ENCODE measurements at places on chromosomes 5 and 9.

GRCh38 chr5:52863715-52864290 lies 76.1 kb downstream of the ITGA1 start:
- DNase-seq = no peak
- H3K4me1 ChIP-seq = peaks cover 7% of the 10 kb centered on the region
- H3K4me3 ChIP-seq = no peak overlapping the region
- peaks cover 5% of the 10 kb centered on the region for H3K36me3 ChIP-seq

GRCh38 chr5:172417983-172418630 lies 36.2 kb downstream of the SH3PXD2B start:
- peak; percentile 98 for DNase-seq
- no peaks in the 10 kb centered on the region for H3K27me3 ChIP-seq
- no peak overlapping the region for H3K4me3 ChIP-seq
- no peaks in the 10 kb centered on the region for H3K36me3 ChIP-seq
- H3K4me1 ChIP-seq = peaks cover 14% of the 10 kb centered on the region
- peak overlapping the region; percentile 27 for H3K27ac ChIP-seq

- H3K27me3 ChIP-seq = no peaks in the 10 kb centered on the region
- no peaks in the 10 kb centered on the region for H3K36me3 ChIP-seq
- peaks cover 14% of the 10 kb centered on the region for H3K4me1 ChIP-seq
- no peak overlapping the region for H3K27ac ChIP-seq
Measured at GRCh38 chr5:176132471-176133288, 105.5 kb upstream of the SIMC1 start.

GRCh38 chr5:15233566-15233965 lies 266.4 kb upstream of the FBXL7 start:
- no peak overlapping the region for H3K4me3 ChIP-seq
- no peak for DNase-seq
- H3K36me3 ChIP-seq = no peaks in the 10 kb centered on the region
- H3K27ac ChIP-seq = no peak overlapping the region
- no peaks in the 10 kb centered on the region for H3K27me3 ChIP-seq
- no peaks in the 10 kb centered on the region for H3K4me1 ChIP-seq

- H3K36me3 ChIP-seq = no peaks in the 10 kb centered on the region
- H3K4me3 ChIP-seq = no peak overlapping the region
- no peak overlapping the region for H3K27ac ChIP-seq
- no peak for DNase-seq
- no peaks in the 10 kb centered on the region for H3K4me1 ChIP-seq
Measured at GRCh38 chr5:148780711-148781110, 45.7 kb upstream of the ADRB2 start.

DNA sequence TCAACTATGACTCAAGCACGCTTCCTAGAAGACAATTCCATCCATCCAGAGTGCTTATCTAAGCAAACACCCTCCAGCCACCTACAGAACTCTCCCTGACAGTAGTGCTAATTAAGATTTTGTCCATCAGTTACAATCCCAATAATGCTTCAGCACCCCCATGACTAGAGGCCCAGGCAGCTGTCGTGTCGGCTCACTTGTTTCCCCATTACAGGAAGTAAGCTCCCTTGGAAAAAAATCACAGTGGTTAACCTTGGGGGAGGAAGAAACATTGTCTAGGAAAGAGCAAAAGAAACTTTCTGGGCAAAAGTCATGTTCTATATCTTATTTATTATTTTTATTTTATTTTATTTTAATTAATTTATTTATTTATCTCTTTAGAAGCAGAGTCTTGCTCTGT lies 108.8 kb upstream of the LPAR1 start:
- H3K36me3 ChIP-seq = no peaks in the 10 kb centered on the region
- H3K27ac ChIP-seq = no peak overlapping the region
- no peaks in the 10 kb centered on the region for H3K27me3 ChIP-seq
- DNase-seq = no peak

GRCh38 chr5:128093368-128093767 lies 9.8 kb downstream of the SLC12A2 start:
- no peaks in the 10 kb centered on the region for H3K4me1 ChIP-seq
- no peak for DNase-seq
- H3K27me3 ChIP-seq = no peaks in the 10 kb centered on the region

DNA sequence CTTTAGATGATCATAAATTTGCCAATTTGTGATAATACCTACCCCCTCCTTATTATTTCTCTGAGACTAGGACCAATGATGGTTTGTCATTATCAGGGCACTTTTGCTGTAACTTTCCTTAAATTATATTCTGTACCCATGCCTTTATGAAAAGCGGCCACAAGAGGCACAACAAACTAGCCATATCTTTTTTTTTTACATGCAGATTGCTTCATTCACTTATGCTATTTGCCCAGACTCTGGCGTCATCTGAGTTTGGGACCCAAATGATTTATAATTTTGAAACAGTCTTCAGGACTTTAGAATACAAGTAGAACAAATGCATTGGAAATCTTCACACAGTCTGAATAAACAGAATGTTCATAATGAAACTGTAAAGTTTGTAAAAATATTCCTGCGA lies 408.1 kb downstream of the MAT2B start:
- no peak for DNase-seq
- no peak overlapping the region for H3K27ac ChIP-seq
- H3K36me3 ChIP-seq = no peaks in the 10 kb centered on the region
- H3K4me1 ChIP-seq = no peaks in the 10 kb centered on the region

DNA sequence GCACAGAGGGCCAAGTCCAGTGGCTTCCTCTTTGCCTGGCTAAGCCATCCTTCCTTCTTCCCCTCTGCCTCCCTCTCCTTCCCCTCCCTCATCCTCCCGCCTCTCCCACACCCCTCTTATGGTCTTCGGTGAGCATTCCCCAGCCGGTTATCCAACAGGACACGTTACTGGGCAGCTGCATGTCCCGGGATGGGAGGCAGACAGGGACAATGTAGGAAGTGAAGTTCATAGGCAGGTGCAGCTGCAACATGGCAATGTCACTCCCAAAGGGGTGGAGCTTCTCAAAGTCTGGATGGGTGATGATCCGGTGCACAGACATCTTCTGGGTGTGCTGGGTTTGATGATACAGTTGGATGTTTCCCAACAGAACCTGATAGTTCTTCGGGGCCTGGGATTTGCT lies 71.4 kb upstream of the SPTLC1 start:
- no peaks in the 10 kb centered on the region for H3K27me3 ChIP-seq
- DNase-seq = no peak
- H3K27ac ChIP-seq = no peak overlapping the region

DNA sequence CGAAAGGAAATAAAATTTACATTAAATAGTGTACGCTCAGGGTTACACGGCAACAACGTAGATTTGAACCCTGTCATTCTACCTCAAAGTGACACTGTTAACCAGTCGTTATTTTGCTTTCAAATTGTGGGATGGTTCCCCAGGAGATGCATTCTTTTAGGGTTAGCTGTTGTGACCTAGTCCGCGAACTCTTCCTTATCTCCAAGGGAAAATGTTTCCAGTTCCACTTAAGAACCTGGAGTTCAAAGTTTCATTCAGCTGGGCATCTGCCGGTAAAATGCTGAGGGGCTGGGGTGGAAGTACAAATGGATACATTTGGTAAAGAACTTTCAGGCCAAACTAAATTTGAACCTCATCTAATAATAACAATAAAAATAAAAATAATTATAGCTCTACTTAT lies 264.6 kb downstream of the NR3C1 start:
- H3K27ac ChIP-seq = no peak overlapping the region
- no peaks in the 10 kb centered on the region for H3K27me3 ChIP-seq
- H3K4me3 ChIP-seq = no peak overlapping the region
- DNase-seq = no peak
- peaks cover 6% of the 10 kb centered on the region for H3K4me1 ChIP-seq

- no peaks in the 10 kb centered on the region for H3K36me3 ChIP-seq
- peaks cover 16% of the 10 kb centered on the region for H3K4me1 ChIP-seq
- DNase-seq = no peak
- H3K4me3 ChIP-seq = no peak overlapping the region
Measured at GRCh38 chr5:180817893-180818674, 15.5 kb upstream of the MGAT1 start.

GRCh38 chr9:97906236-97906831 lies 16.0 kb downstream of the TRMO start:
- H3K27ac ChIP-seq = peak overlapping the region; percentile 85
- no peaks in the 10 kb centered on the region for H3K27me3 ChIP-seq
- no peak overlapping the region for H3K4me3 ChIP-seq
- no peaks in the 10 kb centered on the region for H3K4me1 ChIP-seq
- DNase-seq = no peak

- H3K36me3 ChIP-seq = peaks cover 3% of the 10 kb centered on the region
- peaks cover 11% of the 10 kb centered on the region for H3K4me1 ChIP-seq
- H3K4me3 ChIP-seq = peak within 1 kb of the TSS; percentile 94
- no peaks in the 10 kb centered on the region for H3K27me3 ChIP-seq
Measured at GRCh38 chr5:122774861-122775549, at the start of gene SNX2. Gene SNX2 (plus strand): TSS chr5:122775080. CDS start chr5:122775104, 24 bp downstream.

GRCh38 chr5:142382186-142382585 lies 57.4 kb upstream of the SPRY4 start:
- H3K27ac ChIP-seq = no peak overlapping the region
- no peaks in the 10 kb centered on the region for H3K4me1 ChIP-seq
- no peaks in the 10 kb centered on the region for H3K36me3 ChIP-seq
- no peak overlapping the region for H3K4me3 ChIP-seq
- H3K27me3 ChIP-seq = no peaks in the 10 kb centered on the region
- DNase-seq = no peak

DNA sequence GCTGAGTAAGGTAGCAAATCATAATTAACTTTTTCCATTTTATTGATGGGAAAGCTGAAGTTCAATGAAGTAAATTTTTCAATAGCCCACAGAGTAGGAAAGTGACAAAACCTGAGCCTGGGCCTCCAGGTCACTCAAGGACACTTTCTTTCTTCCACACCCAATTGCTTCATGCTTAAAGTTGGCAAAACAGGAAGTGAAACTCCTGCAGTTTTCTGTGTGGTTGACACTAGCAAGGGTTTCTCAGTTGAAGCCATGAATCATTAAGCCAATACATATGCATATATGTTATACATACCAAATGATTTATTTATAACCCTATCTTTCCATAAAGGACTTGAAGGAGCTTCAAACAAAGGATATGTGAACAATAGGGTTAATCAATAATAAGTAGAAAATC lies 13.9 kb downstream of the TLR4 start:
- H3K4me3 ChIP-seq = no peak overlapping the region
- H3K27me3 ChIP-seq = no peaks in the 10 kb centered on the region
- peak; percentile 25 for DNase-seq
- peaks cover 4% of the 10 kb centered on the region for H3K36me3 ChIP-seq

DNA sequence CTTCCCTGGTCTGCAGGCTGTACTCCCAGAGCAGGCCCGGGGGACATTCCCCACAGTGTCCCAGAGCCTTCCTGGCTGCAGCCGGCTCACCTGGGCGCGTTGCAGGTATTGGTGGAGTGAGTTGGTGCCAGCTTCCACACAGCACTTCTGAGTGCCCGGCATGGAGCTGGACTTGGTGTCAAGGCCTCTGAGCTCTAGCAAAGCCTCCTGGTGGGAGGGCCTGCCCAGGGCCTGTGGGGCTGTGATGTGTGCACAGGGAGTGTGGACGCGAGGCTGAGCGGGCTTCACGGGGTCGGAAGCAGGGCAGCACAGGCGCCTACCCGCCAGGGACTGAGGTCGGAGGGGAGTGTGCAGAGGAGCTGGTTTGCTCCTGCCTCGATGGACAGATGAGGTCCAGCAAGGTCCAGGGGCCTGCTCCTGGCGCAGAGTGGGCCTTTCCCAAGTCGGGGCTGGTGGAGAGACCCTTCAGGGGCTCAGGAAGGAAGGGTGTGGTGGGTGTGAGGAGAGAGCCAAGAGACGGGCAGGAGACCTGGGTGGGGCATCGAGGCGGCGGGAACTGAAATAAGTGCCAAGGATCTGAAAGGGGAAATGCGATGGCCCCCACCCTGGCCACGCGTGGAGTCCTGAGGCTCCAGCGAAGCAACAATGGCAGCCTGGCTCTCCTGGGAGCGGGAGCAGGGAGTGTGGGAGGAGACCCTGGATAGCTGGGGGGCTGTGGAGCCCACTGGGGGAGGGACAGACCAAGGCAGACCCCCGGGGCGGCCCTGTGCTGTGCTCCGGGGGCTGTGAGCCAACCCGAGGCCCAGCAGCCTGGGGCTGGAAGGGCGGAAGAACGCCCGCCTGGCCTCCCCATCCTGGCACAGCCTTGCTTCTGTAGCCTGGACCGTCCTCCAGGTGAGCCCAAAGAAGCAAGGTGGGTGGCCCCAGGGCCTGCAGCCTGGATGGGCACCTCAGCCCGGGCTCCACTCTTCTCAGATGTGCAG lies 78.4 kb downstream of the RXRA start:
- no peak overlapping the region for H3K4me3 ChIP-seq
- no peaks in the 10 kb centered on the region for H3K36me3 ChIP-seq
- peaks cover 38% of the 10 kb centered on the region for H3K4me1 ChIP-seq
- H3K27me3 ChIP-seq = no peaks in the 10 kb centered on the region
- DNase-seq = no peak
- H3K27ac ChIP-seq = peak overlapping the region; percentile 69

- H3K4me3 ChIP-seq = peak overlapping the region; percentile 61
- H3K27ac ChIP-seq = peak overlapping the region; percentile 86
- peaks cover 7% of the 10 kb centered on the region for H3K4me1 ChIP-seq
Measured at GRCh38 chr5:141850244-141850768, 27.9 kb downstream of the PCDH1 start.

DNA sequence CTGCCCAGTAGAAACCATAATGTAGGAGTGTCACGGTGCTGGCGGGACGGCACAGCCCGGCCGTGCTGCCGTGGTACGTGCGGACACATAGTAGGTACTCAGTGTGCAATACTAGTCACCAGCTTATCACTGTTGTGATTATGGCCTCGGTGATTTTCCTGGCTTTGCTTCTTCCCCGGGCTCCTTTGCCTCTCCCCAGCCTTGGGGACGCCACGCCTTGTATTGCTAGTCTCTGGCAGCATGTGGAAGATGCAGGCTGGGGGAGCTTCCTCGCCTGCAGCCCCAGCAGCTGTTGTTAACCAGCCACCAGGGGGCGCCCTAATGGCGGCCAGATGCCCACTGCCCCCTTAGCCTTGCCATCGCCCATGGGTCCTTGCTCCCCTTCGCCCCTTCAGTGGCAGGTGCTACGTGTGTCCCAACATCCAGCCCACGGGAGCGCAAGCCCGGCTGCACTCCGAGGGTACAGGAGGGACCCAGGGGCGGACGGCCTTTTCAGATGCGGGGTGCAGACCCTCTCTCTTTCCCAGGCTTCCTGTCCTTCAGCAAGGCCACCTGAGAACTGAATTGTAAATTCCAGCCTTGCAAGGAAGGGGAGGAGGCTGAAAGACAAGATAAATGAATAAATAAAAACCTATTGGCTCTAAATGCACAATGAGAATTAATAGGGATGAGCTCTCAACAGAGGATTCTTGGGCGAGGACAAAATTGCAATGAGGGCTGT lies 8.0 kb downstream of the NTNG2 start:
- H3K27me3 ChIP-seq = peaks cover 35% of the 10 kb centered on the region
- no peaks in the 10 kb centered on the region for H3K36me3 ChIP-seq
- no peak overlapping the region for H3K27ac ChIP-seq
- no peak overlapping the region for H3K4me3 ChIP-seq
